ENCODE measurements at places on chromosomes 6 and 20.

DNA sequence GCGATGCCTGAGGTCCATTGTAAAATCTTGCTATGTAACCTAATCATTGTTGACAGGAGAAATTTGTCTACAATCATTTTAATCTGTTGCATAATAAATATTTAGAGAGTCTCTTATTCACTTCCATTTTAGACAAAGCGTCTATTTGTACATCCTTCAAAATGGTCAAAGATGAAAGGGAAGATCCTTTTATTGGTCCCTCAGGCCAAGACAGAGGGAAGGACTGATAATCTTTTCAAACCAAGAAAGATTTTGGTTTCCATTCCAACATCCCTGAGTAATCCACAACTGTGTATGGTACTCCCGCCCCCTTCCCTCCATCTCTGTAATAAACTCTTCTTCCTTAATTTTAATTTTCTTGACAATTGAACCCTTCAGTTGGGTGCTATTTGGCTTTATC, 111.6 kb upstream of the SCP2D1 start:
- DNase-seq: no peak

- no peak for DNase-seq
These were observed 24.7 kb downstream of the TTLL9 start for GRCh38 chr20:31894980-31895675.

- no peak for DNase-seq
These were observed 76.8 kb downstream of the REV3L start for GRCh38 chr6:111406200-111406721.

GRCh38 chr6:127547215-127547614, 28.1 kb upstream of the MTCL3 start:
- DNase-seq: no peak

DNA sequence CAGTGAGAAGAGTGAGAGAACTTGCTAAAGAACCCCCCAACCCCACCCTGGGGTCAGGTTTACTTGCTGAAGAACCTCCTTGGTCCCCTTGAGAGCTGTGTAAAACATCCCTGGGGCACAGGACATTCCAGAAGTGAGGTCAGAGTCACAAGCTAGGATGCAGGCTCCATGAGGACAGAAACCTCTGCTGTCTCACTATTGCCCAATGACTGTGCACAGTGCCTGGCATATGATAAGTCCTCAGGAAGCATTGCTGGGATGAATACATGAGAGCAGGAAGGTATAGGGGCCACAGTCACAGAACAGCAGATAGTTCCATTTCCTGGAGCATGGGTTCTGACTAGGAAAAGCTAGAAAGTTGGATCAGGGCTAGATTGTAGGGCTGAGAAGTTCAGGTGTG, 18.4 kb downstream of the NT5E start:
- no peak for DNase-seq

GRCh38 chr6:1893470-1894130, 283.9 kb downstream of the FOXC1 start:
- DNase-seq: no peak

DNA sequence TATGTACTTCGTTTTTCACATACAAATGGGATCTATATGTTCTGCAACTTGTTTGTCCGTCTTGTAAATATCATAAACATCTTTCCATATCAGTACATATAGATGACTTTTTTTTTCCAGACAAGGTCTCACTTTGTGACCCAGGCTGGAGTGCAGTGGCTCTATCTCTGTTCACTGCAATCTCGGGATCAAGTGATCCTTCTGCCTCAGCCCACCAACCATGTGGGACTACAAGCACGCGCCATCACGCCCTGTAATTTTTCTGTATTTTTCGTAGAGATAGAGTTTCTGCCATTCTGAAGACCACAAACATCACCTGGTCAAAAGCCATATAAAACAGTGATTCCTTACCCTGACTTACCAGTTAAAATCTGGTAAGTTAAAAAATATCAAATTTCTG, 37.7 kb upstream of the SYNCRIP start:
- DNase-seq: no peak

GRCh38 chr6:90412538-90413369, 116.1 kb upstream of the BACH2 start:
- no peak for DNase-seq

DNA sequence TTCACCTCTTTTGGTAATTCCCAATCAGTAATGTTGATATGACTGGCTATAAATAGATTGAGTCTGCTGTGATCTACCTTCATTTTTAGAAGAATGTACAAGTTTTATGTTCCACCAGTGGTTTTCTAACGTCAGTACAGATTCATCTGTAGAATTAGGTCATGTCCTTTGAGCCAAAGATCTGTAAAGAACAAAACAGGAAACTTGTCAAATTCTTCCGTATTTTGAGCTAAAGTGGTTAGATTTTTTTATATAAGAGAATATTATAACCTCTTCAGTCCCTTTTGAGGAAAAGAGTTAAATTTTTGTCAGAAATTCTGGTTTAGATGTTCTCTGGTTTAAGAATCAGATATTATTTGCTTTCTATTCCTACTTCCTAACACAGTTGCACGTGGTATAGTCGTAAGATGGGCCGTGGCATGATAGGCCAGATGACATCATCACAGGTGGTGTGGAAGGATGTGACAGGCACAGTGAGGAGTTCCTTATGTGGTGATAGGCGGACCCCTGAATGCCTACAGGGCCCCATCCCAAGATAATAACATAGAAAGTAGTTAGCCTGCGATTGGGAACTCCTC, 62.3 kb downstream of the SNX9 start:
- DNase-seq: no peak

DNA sequence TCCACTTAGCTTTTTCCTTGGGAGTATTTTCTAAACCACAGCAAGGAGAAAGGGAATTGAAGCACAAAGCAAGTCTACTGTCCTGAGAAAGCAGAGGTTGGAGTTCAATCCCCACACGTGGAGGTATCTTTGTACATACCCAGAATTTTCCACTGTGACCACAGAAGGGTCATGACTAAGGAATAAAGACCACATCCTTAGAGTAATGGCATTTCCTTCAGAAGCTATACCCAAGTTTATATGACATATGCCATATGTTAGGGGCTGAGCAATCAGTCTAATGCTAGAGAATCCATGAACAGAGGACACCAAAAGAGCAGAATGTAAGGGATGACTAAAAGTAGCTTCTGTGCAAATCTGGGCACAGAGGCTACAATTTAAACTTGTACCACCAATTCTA, 46.4 kb downstream of the ATG5 start:
- DNase-seq: no peak

DNA sequence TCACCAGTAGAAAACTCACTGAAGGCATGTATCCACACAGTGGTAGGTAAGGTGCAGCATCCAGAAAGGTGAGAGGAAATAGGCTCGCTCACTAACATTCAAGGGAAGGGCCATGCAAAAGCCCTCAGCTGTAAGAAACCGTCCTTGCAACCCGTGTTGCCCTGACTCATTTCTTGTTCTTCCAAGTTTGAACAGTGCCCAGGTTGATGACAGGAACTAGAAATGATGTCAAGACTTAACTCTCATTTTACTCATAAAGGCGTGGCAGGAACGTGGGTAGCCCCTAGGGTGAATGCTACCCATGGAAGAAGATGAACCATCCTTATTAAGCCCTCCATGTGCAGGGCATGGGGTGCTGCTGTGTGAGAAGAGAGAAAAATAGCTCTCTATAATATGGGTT, 187.6 kb downstream of the CD83 start:
- DNase-seq: no peak

GRCh38 chr20:62607366-62608217, 34.7 kb upstream of the SLCO4A1 start:
- no peak for DNase-seq

GRCh38 chr6:16503241-16503775, 258.0 kb downstream of the ATXN1 start:
- no peak for DNase-seq

DNA sequence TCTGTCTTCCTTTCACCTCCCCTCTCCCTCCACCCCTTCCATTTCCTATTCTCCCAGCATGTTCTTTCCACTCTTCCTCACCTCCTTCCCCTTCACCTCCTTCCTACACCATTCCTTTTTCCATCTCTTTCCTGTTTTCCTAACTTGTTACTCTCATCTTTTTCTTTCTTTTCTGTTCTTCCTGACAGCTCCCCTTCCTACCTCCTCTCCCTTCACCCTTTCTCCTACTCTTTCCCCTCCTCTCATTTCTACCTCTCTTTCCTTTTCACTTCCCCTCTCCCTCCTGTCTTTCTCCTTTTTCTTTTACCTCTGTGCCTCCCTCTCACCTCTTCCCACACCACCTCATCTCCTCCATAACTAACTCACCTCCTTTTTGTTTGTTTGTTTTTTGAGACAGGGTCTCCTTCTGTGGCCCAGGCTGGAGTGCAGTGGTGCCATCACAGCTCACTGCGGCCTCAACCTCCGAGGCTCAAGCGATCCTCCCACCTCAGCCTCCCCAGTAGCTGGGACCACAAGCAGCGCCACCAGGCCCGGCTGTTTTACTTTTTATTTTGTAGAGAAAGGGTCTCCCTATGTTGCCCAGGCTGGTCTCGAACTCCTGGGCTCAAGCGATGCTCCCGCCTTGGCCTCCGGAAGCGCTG, 864 bp upstream of the ARFGEF2 start:
- no peak for DNase-seq

DNA sequence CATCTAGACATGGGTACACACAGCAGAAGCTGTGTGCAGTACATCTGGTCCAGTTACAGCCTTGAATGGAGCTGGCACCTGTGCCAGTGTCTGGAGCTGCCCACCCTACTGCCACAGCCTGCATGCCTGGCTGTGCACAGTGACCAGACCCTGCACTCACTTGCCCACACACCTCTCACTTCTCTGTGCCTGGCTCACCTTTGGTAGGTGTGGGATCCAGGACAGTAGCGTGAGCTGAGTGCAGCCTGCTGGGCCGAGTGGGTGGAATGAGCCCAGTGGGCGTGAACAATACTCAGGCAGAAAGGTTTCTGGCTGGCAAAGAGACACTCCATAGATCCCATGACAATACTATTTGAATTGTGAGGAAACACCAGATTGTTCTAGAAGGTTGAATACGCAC, 839.5 kb upstream of the FLRT3 start:
- no peak for DNase-seq

GRCh38 chr6:40282986-40283385, 304.2 kb downstream of the LRFN2 start:
- no peak for DNase-seq

- DNase-seq: peak; percentile 49
These were observed 44.8 kb downstream of the FGD2 start for GRCh38 chr6:37050045-37050853.

DNA sequence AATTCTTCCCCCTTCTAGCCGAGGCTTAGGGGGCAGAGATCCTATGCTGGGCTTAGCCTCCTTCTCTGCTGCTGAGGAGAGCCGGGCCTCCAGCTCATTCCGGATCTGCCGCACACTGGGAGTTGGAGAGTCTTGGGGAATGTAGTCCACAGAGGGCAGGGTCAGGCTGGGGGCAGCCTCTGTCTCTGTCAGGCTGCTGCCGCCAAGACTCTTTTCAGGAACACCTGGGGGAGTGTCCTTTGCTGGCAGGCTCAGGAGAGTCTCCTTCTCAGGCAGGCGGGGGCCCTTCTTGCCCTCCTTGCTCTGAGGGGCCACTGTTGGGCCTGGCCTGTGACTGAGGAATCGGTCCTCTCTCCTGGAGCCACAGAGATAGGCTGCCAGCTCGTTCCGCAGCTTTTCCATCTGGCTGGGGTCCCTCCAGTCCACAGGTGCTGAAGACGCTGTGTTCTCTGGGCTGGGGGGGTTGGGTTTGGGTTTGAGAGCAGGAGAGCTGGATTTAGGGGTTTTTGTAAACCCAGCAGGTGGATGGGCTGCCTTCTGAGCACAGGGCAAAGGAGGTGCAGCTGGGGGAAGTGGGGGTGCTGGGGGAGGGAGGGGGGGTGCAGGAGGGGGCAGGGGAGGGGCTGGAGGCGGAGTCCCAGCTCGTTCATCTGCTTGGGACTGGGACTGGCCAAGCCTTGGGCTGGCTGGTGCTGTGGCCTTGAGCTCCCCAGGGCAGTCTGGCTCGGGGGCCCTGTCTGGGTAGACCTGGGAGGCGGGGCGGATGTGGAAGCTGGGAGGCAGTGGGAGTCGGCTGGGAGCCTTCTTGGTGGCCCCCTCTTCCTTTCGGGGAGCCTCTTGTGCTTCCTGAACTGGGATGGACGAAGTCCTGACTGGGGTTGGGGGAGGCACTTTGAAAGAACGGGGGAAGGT, 36.1 kb downstream of the C6orf132 start:
- DNase-seq: no peak

GRCh38 chr6:154430481-154430919, 73.9 kb upstream of the IPCEF1 start:
- no peak for DNase-seq

- no peak for DNase-seq
These were observed 301.7 kb upstream of the ZFP64 start for GRCh38 chr20:52493171-52493721.

GRCh38 chr6:17212546-17213371, 68.4 kb upstream of the RBM24 start:
- DNase-seq: no peak

DNA sequence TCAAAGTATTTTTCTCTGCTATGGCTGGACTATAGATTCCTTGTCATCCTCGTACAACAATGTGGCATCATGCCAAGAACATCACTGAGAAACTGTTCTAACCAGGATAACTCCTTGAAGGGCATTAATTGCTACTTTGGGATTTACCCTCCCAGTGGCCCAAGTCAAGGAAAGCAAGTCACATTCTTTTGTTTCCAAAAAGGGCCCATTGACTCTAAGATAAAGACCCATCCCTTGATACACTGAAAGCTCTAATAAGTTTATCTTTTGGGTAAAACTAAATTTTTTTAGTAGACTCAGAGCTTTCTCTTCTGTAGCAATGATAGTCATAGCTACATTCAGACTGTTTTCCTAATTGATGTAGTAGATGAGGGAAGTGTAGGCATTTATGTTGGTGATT, at the start of gene OR2J3:
Gene OR2J3, plus strand, starts transcription at position 301 of the 400 bp plus-strand sequence. CDS start 3,833 bp downstream, outside the sequence.
- no peak for DNase-seq

GRCh38 chr6:35043381-35044130, 97.6 kb downstream of the TCP11 start:
- no peak for DNase-seq

GRCh38 chr6:3946778-3947177, 97.6 kb downstream of the FAM50B start:
- no peak for DNase-seq

DNA sequence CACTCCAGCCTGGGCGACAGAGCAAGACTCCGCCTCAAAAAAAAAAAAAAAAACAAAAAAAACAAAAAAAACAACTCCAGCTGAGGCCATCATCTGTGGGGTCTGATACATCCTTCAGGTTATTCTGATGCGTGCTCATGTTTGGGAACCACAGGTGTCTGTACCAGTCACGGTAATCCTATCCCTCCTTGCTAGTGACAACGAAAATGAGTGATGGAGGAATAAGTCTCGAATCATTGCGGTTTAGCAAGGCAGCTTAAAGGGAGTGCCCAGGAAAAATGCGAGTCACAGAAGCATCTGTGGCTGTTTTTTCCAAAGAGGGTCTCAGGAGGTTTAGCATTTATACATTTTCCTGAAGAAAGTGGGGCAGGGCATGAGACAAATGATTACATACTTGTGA, 48.8 kb downstream of the MCUR1 start:
- no peak for DNase-seq
